ENCODE measurements at places on chromosomes 12 and 14. TPM values are rescaled to one million over a fixed set of nuclear protein-coding genes. Genes with fewer than 3 reads are reported as not detected.

Gene SYNDIG1L
- not detected for total RNA-seq

Gene DUSP16
- 39.3 TPM for total RNA-seq

Gene IGF1
- not detected for total RNA-seq

Gene DCN
- total RNA-seq: not detected

Gene TBX3
- total RNA-seq: not detected

Gene DUSP6
- total RNA-seq: 60.9 TPM

Gene CCDC91
- 16.0 TPM for total RNA-seq

Gene CIDEB
- 11.1 TPM for total RNA-seq

Gene SINHCAF
- total RNA-seq: 187 TPM

Data from activated CD4-positive, alpha-beta T cell treated with anti-CD3 and anti-CD28 coated beads for 36 hours (primary cell).